ENCODE measurements at places on chromosomes 12 and 14.

GRCh38 chr12:52165096-52165855, 26.5 kb downstream of the KRT80 start:
- no peak for DNase-seq

GRCh38 chr12:124442772-124443445, 124.5 kb downstream of the NCOR2 start:
- no peak for DNase-seq

DNA sequence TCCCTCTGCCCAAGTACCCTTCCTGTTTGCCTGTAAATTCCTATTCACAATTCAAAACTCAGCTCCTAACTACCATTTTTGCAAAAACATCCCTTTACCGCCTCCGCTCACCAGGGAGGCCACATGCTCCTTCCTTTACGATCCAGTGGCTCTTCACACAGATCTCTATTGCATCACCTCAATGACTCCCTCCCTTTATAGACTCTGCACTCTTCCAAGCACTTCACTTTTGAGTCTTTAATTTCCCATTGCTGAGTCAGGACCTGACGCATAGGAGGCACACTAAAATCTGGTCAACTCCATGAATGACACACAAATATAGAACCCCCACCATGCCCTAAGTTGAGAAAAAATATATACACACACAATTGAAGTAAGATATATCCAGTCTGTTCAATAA, 45.9 kb downstream of the PPP1R13B start:
- DNase-seq: no peak

DNA sequence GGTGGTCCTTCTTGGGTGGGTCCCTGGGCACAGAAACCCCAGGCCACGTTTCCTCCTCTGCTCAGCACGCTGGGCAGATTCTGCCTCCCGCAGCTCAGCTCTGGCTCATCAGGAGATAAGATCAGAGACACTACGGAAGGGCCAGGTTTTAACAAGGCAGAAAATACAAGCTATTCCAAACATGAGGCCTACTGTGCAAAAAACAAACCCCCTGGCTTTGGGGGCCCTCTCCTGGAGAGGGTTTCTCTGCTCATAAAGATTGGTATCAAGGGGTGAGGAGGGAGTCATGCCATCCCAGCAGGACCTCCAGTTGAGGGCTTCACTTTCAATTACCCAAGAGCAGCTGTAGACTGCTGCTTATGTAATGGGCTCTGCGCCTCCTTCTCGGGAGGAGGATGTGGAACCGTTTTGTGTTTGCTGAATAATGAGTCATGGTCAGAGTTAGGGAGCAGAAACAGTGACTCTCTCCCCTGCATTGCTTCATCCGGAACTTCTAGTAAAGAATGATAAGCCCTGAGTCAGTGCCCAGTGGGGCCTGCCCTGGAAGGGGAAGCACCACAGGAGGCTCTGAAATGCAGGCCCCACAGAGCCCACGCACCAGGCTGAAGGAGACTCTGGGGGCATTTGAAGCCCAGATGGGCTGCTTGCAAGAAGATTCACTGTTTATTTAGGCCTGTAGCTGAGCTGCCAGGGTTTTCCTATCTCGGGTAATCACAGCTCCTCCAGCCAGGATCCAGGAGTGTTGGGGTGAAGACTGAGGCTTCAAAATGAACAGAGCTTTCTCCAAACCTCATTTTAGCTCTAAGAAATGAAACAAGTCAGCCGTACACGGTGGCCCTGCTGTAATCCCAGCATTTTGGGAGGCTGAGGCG, 79.3 kb downstream of the SSPN start:
- DNase-seq: no peak

DNA sequence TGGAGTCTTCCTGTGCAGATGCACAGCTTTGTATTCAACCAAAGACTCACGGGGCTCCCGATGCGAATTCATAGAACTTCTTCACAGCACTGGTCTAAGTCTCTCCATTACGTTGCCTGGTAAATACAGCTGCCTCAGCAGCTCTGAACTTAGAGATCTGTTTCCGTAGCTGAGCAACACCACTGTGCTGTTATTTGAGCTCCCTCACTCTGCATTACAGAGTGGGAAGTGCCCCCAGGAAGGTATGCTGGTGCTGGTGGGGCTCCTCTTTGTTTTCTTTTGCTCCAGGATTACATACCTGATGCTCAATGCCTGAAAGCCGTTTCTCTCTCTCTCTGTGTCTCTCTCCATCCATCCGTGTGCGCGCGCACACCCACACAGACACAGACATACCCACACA, 227.5 kb upstream of the RMST start:
- no peak for DNase-seq

- no peak for DNase-seq
These were observed 480 bp downstream of the PTPN6 start for GRCh38 chr12:6951551-6952120.

GRCh38 chr12:69578283-69578682, 7.0 kb upstream of the CCT2 start:
- no peak for DNase-seq

- no peak for DNase-seq
These were observed 693 bp upstream of the RIMKLB start for GRCh38 chr12:8697120-8697475.

GRCh38 chr14:57848786-57849185, 17.1 kb downstream of the SLC35F4 start:
- DNase-seq: no peak

DNA sequence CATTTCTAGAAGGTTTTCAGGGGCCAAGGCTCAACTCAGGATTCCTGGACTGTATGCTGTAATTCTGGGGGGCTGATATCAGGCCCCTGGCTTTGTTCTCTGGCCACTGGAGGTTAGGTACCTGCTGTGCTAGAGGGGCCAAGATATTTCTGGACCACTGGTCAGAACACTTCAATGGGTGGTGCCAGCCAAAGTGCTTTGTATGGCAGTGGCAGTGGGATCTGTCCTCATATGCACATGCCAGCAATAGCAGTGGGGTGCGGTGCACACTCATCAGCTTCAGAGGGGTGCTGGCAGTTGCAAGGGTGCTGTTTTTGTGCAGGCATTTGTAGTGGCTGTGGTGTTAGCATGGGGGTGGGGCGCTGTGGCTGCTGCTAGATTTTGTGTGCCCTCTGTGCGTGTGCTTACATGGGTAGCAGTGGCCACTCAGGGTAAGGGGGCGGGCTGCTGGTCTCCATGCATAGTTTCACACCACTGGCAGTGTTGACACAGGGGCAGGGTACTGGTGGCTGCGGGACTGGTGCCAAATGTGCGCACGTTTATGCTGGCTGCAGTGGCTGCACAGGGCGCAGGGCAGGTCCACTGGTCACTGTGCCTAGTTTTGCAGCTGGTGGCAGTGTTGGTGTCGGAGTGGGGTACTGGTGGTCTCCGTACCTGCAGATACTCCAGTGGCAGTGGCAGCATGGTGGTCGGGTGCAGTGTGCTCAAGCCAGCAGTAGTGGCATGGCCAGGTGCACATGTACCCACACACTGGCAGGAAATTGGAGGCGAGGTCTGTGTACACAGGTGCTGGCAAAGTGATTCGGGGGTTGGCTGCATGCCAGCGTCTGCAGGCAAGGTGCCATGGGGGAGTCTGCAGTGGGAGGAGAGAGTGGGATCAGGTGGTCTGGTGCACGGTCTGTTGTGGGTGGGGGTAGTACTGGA, 12.6 kb downstream of the NOPCHAP1 start:
- DNase-seq: no peak

- DNase-seq: no peak
These were observed 21.7 kb upstream of the PLBD1 start for GRCh38 chr12:14589169-14590004.

DNA sequence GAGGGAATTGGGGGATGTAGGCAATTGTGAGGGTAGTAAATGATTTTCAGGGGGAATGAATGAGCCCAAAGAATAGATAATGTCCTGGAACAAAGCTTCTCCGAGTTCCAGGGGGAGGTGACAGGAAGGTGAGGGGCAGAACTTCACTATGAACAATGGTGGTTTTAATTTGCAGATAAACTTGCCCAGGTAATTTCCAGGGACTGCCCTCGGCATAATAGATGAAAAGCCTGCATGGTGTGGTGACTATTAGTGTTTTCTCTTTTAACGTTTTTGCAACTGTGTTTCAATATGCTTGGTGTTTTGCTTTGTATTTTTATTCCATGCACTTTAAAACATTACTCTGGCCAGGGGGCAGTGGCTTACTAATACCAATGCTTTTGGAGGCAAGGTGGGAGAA, 325.2 kb upstream of the RGS6 start:
- DNase-seq: no peak

DNA sequence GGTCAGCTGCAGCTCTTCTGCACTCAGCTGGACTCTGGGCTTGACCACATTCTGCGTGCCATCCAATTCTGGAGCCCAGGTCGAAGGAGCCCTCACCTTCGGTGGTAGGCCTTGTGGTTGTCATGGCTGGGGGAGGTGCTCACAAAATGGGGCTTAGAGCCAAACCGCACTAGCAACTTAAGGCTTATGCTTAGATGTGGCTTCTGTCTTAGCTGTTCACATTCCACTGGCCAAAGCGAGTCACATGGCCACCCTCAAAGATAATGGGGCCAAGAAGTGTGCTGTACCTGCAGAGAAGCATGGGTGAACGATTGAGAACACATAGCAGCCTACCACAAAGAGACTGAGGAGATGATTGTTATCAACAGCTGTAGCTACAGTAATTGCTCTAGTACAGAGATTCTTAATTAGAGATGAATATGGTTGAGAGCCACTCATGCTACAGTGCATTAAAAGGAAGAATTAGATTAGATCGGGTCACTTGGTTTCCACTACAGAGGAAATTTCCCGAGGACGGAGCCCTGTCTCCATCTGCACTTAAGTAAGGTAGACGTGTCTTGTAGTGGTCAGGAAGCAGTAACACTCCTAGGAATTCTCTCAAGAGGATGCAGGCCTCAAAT, 334.6 kb upstream of the FKBP4 start:
- no peak for DNase-seq

DNA sequence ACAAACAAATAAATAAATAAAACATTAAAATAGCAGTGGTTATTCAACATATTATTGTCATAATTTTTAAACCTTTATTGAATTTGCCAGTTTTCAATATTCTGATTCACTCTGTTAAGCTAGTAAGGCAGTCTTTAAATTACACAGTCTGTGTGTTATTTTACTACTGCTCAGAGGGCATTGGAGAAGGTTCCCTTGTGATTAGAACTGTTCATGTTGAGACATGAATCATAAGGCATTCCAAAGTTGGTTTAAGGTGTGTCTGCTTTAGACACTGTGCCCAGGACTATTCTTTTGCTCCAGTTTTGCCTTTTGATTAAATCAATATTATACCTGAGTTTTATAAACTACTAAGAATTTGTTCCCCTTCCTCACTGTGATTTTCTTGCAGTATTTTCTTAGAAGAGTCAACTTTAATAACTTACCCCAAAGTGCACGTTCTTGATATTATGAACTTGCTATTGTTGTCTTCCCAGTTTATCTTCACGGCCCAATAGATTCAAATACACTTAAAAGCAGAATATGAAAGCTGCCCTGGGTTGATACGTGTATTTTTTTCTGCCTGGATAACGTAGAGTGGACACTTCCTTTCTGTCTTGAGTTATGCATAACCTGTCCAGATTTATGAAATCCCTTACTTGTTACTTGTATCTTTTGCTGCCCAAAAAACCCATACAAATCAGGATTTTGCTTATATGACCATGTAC, 105.3 kb upstream of the BCAT1 start:
- DNase-seq: no peak

- DNase-seq: no peak
These were observed 196.9 kb upstream of the PWP1 start for GRCh38 chr12:107488666-107489065.

DNA sequence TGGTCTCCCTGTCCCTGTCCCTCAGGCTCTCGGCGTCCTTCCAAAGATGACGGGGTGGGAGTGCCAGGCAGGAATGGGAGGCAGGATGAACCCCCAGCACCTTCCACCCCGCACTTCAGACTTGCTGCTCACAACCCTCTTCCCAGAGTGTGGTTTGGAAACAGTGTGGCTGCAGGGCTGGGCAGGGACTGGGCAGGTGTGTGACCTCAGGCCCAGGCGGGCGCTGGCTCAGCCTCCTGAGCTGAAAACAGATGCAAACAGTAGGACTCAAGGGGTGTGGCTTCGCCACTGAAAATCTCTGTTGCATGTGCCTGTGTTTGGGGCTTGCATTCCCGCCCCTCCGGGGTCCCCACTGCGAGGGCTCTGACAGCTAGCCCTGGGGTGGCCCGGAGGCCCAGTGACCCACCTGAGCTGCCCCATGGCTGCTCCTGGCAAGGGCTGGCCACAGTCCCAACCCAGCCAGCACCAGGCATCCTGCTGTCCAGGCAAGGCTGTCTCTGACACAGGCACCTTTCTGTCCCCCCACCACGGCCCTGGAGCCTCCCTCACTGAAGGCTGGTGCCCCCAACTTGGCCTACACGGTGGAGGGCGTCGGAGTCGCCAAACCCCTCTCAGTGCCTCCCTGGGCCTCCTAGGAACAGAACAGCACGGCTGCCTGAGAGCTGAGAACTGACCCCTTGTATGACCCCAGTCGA, 46.1 kb downstream of the BEGAIN start:
- no peak for DNase-seq

DNA sequence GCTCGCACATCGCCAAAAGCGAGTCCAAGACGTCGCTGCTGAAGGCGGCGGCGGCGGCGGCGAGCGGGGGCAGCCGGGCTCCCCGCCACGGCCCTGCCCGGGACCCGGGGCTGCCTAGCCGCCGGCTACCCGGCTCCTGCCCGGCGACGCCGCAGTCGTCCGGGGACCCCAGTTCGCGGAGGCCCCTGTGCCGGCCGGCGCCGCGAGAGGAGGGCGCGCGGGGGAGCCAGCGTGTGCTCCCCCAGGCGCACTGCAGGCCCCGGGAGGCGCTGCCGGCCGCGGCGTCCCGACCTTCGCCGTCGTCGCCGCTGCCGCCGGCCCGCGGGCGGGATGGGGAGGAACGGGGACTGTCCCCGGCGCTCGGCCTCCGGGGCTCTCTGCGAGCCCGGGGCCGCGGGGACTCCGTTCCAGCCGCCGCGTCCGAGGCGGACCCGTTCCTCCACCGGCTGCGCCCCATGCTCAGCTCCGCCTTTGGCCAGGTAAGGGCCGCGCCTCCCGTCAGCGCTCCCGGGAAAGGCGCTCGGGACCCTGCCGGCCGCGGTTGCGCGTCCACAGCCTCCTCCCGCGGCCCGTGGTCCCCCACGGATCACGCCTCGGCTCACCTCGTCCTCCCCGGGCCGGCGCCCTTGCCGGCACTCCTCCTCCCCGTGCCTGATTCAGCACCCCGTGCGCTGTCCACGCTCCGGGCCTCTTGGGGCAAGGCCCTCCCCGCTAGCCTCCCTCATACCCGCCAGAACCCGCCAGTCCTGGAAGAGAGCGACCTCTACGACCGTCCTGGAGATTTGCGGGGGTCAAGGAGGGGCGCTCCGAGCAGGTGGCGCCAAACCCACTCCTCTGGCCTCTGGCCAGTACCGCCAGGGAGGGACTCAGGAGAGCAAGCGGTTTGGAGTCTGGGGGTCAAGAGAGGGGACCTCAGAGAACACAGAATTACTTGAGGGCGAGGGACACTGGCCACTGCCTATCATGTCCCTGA, 721 bp downstream of the CABP1 start:
- DNase-seq: no peak

DNA sequence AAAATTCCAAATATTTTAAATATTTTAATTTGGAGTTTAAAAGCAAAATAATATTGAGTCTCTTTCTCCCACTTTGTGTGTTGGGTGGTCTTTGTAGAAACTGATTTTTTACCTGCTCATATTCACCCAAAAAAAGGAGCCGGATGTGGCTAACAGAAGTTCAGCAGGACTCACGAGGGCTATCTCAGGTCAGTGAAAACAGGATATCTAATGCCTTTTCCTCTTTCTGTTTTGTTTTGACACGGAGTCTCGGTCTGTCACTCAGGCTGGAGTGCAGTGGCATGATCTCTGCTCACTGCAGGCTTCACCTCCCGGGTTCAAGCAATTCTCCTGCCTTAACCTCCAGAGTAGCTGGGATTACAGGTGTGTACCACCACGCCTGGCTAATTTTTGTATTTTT, 30.8 kb downstream of the COA8 start:
- DNase-seq: no peak
